Left cardiac atrium (tissue), 4 donors: ENCODE measurements at places on chromosomes 5 and 9. TPM values are rescaled to one million over a fixed set of nuclear protein-coding genes. Genes with fewer than 3 reads are reported as not detected.

Gene PFN3
- total RNA-seq, result not detected

Gene TAF11L10
- not detected for total RNA-seq

Gene APBA1
- 8.4 TPM for total RNA-seq

Gene PCSK1
- total RNA-seq, result 3.1 TPM

Gene RABGAP1
- total RNA-seq, result 38.0 TPM

Gene PFDN1
- 54.7 TPM for total RNA-seq

Gene SARDH
- total RNA-seq, result 0.88 TPM

Gene SURF1
- total RNA-seq, result 42.5 TPM

Gene FKTN
- 9.3 TPM for total RNA-seq

Gene IL13
- total RNA-seq, result not detected

Gene RLN1
- total RNA-seq, result 0.34 TPM

Gene BARX1
- not detected for total RNA-seq

Gene CLIC3
- total RNA-seq, result 2.6 TPM

Gene RAB24
- 18.8 TPM for total RNA-seq

Gene PLAC8L1
- total RNA-seq, result 0.62 TPM

Gene PRELID1
- total RNA-seq, result 52.6 TPM

Gene PTGER4
- total RNA-seq, result 7.4 TPM

Gene IGFBPL1
- total RNA-seq, result 0.31 TPM

Gene G3BP1
- 128 TPM for total RNA-seq

Gene PTGR1
- 37.5 TPM for total RNA-seq

Gene ROPN1L
- total RNA-seq, result 1.0 TPM

Gene PPP2R2B
- total RNA-seq, result 0.74 TPM

Gene MAMDC2
- 12.3 TPM for total RNA-seq

Gene TAF11L5
- not detected for total RNA-seq

Gene TPPP
- total RNA-seq, result 25.0 TPM

Gene LTC4S
- 16.1 TPM for total RNA-seq

Gene SOHLH1
- not detected for total RNA-seq

Gene SPINK6
- total RNA-seq, result not detected

Gene ACSL6
- 4.4 TPM for total RNA-seq

Gene SLC25A2
- not detected for total RNA-seq

Gene ZNF169
- 3.1 TPM for total RNA-seq

Gene SLC6A3
- 0.06 TPM for total RNA-seq

Gene ZNF483
- total RNA-seq, result 6.0 TPM

Gene PCSK5
- 9.3 TPM for total RNA-seq

Gene FGD3
- total RNA-seq, result 5.2 TPM

Gene GPR151
- not detected for total RNA-seq

Gene NEUROG1
- not detected for total RNA-seq

Gene GALNT12
- 0.91 TPM for total RNA-seq

Gene SLC1A3
- total RNA-seq, result 66.6 TPM

Gene CBY3
- total RNA-seq, result not detected
